Fibroblast of the aortic adventitia (primary cell): ENCODE measurements at places on chromosomes 2 and 18. TPM values are rescaled to one million over a fixed set of nuclear protein-coding genes. Genes with fewer than 3 reads are reported as not detected.

GRCh38 chr2:158060835-158061435, 40.7 kb upstream of the UPP2 start:
- DNase-seq = peak; percentile 50

- no peak for DNase-seq
These were observed 48.1 kb upstream of the VPS54 start for GRCh38 chr2:64067326-64067725.

DNA sequence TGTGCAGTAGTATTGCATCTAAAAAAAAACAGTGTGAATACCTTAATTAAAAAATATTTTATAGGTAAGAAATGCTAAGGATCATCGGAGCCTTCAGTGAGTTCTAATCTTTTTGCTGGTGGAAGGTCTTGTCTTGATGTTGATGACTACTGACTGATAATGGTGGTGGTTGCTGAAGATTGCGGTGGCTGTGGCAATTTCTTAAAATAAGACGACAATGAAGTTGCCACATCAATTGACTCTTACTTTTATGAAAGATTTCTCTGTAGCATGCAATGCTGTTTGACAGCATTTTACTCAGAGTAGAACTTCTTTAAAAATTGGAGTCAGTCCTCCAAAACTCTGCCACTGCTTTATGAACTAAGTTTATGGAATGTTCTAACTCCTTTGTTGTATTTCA, 36.2 kb downstream of the GLS start:
- DNase-seq = no peak

GRCh38 chr2:13607139-13607538, 890.4 kb downstream of the TRIB2 start:
- no peak for DNase-seq

PSMA8 gene
- not detected in 2 replicates for total RNA-seq

ERICH2 gene
- 4.0 TPM in 1 of 2 replicates, not detected in the other for total RNA-seq

GRCh38 chr2:171402906-171403580, 30.7 kb downstream of the METTL8 start:
- DNase-seq = peak; percentile 46
